ENCODE measurements at places on chromosomes 2 and 18.

GRCh38 chr2:126672980-126673605, 17.1 kb downstream of the GYPC start:
- no peak for DNase-seq

GRCh38 chr2:31312898-31313297, 78.9 kb downstream of the EHD3 start:
- no peak for DNase-seq

GRCh38 chr18:14975431-14975830, 227.5 kb downstream of the ANKRD30B start:
- peak; percentile 63 for DNase-seq

GRCh38 chr2:226802573-226802972, 3.0 kb upstream of the IRS1 start:
- peak; percentile 60 for DNase-seq

- DNase-seq = peak; percentile 66
Observed at GRCh38 chr2:152861349-152861942, 143.0 kb downstream of the ARL6IP6 start.

GRCh38 chr18:56661360-56662062, 10.4 kb downstream of the WDR7 start:
- no peak for DNase-seq

- no peak for DNase-seq
Observed at GRCh38 chr18:66211749-66212148, 392.1 kb downstream of the CDH19 start.

DNA sequence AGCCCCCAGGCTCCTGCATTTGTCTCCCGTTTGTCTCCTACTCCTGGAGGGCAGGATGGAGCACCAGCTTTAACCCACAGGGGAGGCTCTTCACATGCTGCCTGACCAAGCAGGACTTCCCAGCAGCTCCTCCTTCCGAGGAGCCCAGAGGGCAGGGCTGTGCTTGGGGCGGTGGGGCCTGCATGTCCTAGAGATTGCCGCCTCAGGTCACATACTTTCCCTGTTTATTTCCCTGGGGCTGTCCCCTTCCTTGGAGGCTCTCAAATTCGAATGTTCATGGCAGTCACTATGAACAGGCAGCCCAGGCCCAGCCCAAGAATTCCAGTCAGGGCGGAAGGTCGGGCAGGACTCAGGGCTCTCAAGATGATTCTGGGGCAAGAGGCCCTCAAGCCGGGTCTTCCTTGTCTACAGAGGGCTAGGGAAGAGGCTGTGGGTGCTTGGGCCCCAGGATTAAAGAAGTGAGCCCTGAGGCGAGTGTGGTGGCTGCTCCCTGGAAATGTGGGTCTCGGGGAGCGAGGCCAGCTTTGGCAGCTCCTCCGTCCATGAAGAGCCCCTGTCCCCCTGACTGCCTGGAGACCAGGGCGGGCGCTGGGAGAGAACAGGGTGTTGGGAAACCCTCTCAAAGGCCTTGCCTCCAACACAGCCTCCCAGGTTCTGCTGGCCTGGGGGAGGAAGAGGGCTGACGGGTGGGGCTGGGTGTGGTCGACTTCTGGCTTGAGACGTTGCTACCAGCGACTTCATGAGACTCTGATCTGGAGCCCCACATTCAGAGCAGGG, 48.9 kb upstream of the HPCAL1 start:
- DNase-seq = no peak

DNA sequence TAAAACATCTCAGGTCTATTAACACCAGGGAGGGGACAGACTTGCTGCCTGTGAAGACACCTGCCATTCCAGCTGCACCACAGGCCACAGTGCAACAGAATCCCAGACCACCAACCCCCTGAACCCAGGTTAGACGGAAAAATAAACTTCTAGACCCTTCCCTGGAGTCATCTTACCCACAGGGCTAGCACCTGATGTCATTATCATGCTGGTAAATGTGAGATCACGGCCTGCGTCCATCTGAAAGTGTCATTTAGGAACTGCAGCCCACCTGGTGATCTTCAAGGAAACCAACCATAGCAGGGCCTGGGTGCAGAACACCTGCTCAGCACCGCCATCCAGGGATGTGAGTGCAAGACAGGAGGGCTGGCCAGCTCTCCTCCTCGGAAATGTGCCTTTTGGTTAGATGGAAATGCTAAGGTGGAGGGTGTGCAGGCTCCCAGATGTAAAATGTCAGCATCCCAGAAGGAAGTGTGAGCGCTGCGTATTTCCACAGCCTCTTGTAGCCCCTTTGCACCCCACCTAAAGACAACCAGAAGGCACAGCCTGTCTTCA, 80.8 kb downstream of the PTGR3 start:
- no peak for DNase-seq

- no peak for DNase-seq
Observed at GRCh38 chr2:127674241-127675209, 805 bp downstream of the LIMS2 start.

DNA sequence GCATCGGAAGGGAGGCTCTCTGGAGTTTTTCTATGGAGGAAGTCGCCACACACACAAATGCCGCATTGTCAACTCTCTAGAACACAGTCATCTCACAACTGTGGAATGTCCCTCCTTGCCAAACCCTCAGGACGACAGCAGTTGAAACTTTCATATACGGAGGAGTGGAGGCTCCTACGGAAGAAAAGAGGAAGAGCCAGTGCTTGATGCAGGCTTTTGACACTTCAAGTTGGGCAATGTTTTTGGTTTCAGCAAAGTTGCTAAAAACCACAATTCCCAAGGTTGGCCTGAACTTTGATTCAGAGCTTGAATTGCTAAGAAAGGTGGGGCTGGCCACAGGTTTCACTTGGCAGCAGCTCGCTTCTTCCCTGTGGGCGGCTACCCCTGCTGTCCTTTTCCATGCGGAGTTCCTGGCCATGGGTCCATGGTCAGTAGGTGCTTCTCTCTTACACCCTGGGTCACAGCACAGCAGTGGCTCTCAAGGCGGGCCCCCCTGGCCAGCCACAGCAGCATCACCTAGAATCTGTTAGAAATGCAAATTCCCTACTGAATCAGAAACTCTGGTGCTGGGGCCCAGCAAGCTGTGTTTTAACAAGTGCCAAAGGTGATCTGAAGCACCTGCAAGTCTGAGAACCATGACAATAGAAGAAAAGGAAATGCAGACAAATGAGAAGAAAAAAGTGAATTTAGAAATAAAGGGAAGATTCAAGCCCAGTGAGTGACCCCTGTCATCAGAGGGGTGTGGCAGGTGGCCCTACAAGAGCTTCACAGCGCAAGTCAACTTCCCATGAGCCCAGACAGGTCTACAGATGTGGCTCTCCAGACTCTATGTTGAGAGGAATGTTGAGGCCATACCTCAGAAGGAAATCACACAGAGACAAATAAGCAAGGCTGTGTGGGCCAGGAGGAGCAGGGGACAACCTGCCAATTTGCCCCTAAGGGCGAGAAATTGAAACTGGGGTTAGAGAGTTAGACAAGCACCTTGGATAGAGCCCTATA, 856.4 kb downstream of the RNF144A start:
- DNase-seq = peak; percentile 86

- no peak for DNase-seq
Observed at GRCh38 chr2:191795715-191796114, 51.2 kb downstream of the CAVIN2 start.

- no peak for DNase-seq
Observed at GRCh38 chr2:196783431-196784094, 15.9 kb downstream of the GTF3C3 start.

GRCh38 chr2:238240757-238241711, 1.2 kb upstream of the HES6 start:
- peak; percentile 81 for DNase-seq

DNA sequence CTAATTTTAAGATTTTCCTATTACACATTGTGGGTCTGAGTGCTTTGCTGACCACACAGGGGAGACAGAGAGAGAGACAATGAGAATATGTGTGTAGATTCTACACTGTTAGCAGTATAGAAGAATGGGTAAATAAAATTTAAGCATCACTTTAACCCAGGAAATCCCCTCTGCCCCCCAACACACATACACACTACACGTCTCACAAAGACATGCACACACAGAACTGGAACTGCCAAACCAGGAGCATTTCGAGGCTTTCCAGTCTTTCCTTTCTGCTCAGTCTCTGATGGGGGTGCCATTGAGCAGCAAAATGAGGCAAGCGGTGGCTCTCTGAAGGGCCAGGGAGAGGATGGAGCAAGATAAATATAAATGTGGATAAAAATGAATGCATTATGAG, 2.5 kb downstream of the MERTK start:
- DNase-seq = peak; percentile 55

GRCh38 chr18:58856881-58857280, 7.8 kb upstream of the ZNF532 start:
- no peak for DNase-seq

- DNase-seq = no peak
Observed at GRCh38 chr2:208990716-208991115, 433.1 kb upstream of the MAP2 start.

GRCh38 chr2:217738061-217738460, 264.7 kb downstream of the TNS1 start:
- no peak for DNase-seq

- DNase-seq = no peak
Observed at GRCh38 chr18:13872373-13872772, 43.0 kb downstream of the MC2R start.

DNA sequence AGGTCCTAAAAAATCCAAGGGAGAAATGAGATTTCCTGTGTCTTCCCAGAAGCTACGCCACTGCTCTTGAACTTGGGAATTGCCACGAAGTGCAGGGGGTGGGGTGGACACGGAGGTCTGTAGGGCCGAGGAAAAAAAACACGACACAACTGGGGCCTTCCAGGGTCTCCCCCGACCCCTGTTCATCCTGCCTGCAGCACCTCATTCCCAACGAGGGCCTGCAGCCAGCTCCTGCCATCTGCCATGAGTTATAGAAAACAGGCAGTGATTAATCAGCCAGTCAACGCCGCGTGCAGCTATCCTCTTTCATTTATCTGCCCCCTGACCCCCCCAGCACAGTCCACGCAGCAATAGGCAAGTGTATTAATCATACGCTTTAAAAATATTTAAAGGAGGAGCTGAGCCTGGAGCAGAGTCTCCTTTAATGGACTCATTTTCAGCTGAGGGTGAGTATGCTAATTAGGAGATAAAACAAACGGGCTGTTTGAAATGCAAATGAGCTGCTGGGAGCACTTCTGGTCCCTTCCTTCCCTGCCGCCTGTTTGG, 209.9 kb downstream of the TFCP2L1 start:
- peak; percentile 50 for DNase-seq

- no peak for DNase-seq
Observed at GRCh38 chr2:72780477-72780876, 45.4 kb downstream of the EXOC6B start.

DNA sequence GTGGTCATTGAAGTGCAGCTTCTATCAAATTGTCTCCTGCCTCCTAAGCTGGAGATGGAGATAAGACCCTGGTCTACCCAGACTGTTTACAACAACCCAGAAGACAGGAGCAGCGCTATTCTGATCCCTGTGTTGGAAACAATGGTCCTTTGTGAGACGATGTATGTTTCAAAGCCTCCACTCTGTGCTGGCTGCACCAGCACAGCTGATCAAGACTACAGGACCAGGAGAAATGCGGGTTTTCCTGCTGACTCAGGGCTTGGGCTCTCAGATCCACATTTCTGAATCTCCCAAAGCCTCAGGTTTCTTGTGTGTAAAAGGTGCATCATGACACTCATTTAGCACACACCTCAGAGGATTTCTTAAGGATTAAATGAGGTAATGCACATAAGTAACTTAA, 92.0 kb downstream of the POU3F3 start:
- DNase-seq = no peak

DNA sequence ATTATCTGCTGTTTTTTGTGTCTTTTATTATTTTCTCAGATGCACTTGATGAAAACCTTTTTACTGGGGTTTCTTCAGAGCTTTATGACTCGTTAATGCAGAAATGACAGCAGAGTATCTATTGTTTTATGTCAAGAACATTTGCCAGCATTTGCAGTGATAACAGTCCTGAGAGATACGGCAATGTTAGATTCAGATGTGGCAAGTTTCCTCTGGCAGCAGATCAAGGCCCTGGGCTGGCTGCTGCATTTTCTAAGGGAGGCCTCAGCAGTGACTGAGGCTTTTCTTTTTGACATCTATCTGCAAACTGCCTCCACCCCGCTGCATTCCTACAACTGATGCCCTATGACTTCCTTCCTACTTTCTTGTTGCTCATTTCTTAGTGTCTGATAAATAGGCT, 40.2 kb downstream of the EFEMP1 start:
- DNase-seq = no peak

GRCh38 chr2:102004581-102004980, 12.8 kb downstream of the IL1R2 start:
- DNase-seq = no peak

- no peak for DNase-seq
Observed at GRCh38 chr2:53584986-53585385, 182.6 kb upstream of the CHAC2 start.

DNA sequence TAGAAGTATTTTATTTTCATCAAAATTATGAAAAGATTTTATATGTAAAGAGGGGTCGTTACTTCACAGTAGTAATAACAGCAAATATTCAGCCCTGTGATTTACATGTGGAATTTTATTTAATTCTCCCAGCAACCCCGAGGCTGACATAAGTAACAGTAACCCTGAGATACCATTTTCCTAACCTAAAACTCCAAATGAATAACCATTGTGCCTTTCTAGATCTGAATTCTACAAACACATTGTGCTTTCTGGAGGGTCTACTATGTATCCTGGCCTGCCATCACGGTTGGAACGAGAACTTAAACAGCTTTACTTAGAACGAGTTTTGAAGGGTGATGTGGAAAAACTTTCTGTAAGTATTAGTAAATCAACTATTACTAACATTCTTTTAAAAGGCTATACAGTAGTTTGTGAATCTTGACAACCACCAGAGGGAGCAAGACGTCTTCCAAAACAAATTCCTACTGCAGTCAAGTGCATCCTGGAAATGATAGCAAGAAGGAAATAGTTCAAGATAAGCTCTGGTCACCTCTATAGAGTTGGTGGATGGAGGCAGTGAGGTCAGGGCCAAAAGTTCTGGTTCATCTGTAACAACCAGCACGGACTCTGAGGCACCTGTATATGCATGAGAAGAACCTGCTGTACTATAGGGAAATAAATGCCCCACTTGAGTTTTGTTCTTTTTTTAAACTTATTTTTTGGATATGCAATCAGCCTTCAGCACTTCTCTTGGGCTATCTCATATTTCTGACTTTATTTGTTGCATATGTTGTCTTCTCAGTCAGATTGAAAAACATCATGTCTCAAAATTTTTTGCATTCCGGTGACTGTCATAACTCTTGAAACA, 37.4 kb downstream of the ACTR2 start:
- DNase-seq = peak; percentile 38

DNA sequence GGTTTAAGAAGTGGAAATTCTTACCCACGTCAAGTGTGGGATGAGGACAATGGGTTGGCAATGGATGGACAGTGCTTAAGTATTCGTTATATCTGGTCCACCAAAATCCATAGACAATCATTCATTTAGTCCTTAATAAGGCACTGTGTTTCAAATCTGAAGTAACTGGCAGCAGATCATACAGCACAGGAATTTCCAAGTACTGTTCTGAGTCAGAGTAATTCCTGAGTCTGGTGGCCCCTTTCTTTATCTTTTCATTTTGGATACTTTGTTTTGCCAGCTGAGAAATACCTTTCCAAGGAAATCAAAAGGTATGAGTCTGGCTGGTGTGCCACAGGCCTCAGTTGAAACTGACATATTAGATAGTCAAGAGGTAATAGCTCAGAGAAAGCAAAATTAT, 31.4 kb upstream of the CCDC102B start:
- no peak for DNase-seq

- no peak for DNase-seq
Observed at GRCh38 chr2:209970271-209970670, 32.2 kb upstream of the RPE start.
